ENCODE measurements at places on chromosomes 1 and 21.
A peak's percentile ranks its signal among the peaks of the same experiment; 100 is the strongest.

DNA sequence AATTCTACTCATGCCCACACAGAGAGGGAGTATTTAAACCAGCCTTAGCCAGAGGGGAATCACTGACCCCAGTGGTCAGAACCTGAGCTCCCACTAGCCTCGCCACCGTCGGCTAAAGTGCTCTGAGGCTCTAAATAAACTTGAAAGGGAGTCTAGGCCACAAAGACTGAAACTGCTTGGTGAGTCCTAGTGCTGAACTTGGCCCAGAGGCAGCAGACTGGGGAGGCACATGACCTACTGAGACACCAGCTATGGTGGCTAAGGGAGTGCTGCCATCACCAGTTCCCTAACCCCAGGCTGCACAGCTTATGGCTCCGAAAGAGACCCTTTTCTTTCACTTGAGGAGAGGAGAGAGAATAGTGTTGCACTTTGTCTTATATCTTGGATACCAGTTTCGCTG, 1542.8 kb downstream of the KCNT2 start:
- no peak for DNase-seq

- no peak for DNase-seq
Measured at GRCh38 chr1:76313304-76313703, 238.8 kb downstream of the ST6GALNAC3 start.

DNA sequence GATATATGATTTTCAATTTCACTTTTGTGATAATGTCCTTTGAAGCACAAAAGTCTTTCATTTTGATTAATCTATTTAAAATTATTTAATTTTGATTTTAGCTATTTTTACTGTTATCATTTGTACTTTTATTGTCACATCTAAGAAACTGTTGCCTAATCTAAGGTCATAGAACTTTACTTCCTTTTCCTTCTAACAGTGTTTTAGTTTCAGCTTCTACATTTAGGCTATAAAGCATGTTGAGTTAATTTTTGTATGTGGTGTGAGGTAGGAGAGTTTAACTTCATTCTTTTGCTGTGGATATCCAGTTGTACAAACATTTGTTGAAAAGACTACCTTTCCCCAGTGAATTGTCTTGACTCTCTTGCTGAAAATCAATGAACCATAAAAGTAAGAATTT, 204.5 kb downstream of the TM2D1 start:
- no peak for DNase-seq

DNA sequence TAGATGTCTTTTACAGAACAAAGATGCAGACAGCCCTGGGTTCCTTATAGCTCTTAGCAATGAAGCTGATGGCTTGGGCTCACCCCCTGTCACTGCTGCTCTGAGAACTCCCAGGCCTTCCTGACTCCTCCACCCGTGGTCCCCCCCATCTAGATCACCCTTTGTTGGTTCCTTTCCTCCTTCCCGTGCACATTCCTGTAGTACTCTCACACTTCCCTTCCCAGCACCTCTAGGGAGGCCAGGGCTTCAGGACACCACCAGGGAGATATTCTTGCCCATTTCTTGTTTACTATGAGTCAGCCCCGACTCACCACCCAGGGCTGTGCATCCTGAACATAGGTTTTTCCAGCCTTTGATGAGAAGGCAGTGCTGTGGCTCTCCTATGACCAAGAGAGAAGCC, 14.4 kb upstream of the NOS1AP start:
- no peak for DNase-seq

GRCh38 chr1:159898527-159898926, 1.4 kb downstream of the CFAP45 start:
- no peak for DNase-seq

DNA sequence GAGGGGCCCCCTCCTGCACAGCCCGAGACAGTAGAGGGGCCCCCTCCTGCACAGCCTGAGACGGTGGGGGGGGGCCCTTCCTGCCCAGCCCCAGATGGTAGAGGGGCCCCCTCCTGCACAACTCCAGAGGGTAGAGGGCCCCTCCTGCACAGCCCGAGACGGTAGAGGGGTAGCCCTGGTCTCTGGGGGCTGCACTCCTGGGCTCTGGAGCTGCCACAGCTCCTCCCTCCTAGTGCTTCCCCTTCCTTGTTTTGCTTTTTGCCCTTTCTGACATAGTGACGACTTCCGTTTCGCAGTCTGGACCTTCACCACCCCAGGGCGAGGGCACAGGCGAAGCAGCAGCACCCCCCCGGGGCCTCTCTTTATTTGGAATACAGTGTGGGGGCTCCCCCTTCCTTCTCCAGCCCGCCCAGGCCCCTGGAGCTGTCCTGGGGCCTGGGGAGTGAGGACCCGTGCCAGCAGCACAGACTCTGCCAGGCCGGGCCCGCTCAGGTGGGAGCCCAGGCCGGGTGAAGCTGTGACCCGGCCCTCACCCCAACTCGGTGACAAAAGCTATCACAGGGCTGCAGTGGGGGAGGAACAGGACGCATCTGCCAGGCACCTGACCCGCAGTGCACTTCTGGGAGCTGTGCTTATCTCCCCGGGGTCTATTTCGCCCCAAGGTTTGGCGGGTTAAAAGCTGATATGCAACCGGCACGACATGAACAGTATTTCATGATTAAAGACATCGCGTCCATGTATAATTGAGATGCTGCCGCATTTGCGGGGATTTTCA, 1.1 kb upstream of the PRXL2B start:
- DNase-seq = peak; percentile 94

DNA sequence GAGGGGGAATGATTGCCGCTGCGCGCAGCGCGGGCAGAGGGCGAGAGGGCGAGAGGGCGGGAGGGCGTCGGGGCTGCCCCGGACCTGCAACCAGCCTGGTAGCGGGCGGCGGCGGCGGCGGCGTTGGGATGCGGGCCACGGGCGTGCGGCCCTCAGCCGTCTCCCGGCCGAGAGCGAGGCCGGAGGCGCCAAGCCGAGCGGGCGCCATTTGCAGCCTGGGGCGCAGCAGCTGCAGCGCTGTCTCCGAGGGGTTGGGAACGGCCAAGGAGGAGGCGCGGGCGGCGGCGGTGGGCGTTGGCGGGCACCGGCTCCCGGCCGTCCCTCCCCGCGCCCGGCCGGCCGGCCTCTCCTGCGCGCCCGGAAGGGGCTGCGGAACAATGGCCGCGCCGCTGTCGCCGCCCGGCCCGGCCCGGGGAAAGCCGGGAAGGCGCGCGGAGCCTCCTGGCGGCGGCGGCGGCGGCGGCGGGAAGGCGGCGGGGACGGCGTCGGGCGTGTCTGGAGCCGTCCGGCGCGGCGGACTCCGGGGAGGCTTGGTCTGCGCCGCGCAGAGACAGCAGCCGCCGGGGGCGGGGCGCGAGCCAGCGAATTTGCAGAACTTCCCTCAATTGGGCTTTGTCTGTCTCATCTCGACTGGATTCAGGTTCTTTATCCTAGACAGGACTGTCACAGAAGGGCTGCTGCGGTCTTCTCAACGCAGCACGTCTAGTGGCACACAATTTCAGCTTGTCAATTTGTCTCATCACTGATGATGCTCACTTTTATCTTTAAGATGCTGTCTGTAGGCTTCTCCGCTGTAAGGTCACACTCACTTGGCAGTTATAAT, 35.7 kb downstream of the ZBTB8B start:
- DNase-seq = no peak

DNA sequence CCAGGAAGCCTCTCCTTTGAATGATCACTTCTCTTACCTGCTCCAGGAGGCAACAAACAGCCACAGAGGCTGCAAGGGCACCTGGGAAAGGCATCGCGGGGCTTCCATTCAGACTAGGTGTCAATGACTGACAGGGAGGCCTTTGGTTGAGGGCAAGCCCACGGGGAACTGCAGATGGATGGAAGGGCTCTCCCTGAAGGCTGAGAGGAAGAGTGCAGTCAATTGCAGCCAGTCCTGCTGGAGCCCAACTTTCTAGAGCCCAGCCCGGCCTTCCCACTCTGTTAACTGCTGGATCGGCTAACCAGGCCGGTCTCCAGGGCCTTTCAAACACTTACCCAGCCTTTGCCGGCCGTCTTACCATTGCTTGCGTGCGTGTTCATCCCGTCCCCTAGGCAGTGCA, 89.3 kb downstream of the LACTBL1 start:
- DNase-seq = no peak

GRCh38 chr1:15332525-15332924, 77.2 kb upstream of the EFHD2 start:
- DNase-seq = no peak

GRCh38 chr1:39239968-39240367, 35.5 kb downstream of the MACF1 start:
- DNase-seq = no peak

GRCh38 chr1:206923009-206923960, 1.5 kb upstream of the FCMR start:
- DNase-seq = no peak

DNA sequence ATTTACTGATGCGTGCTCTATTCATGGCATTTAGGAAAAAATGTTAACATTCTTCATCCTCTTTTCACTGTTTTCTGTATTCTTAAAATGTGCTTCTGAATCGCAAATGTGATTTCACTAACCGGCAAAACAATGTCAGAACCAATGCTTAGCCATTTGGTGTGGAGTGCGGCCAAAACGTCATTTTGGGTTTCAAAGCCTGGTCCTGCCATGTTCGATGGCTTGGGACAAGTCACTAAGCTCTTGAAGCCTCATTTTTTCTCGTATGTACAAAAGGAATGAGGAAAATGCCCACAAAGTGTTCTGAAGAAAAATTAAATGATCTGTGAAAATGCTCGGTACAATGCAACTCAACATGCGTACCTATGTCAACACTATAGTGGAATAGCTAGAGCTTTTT, 175.3 kb downstream of the APP start:
- no peak for DNase-seq

GRCh38 chr1:197599789-197600188, 175.5 kb downstream of the DENND1B start:
- no peak for DNase-seq

- DNase-seq = no peak
Measured at GRCh38 chr21:22575165-22575584, 1577.0 kb downstream of the NCAM2 start.

DNA sequence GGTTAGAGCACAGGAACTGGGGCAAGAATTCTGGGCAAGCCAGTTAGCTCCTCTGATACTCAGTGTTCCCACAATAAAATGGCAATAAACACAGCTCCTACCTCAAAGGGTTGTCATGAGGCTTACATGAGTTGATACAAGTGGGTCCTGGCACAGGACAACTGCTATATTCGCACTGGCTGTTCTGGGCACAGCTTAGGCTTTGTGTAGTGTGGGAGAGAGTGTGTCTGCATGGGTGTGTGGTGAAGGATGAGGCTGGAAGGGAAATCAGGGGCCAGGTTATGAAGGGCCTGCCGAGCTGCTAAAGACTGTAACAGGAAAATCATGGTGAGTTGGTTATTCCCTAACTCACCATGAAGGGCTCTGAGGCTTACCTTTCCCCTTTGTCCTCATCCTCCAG, 18.7 kb downstream of the ETV3 start:
- no peak for DNase-seq

GRCh38 chr1:47532921-47533792, 95.3 kb downstream of the FOXD2 start:
- DNase-seq = no peak

DNA sequence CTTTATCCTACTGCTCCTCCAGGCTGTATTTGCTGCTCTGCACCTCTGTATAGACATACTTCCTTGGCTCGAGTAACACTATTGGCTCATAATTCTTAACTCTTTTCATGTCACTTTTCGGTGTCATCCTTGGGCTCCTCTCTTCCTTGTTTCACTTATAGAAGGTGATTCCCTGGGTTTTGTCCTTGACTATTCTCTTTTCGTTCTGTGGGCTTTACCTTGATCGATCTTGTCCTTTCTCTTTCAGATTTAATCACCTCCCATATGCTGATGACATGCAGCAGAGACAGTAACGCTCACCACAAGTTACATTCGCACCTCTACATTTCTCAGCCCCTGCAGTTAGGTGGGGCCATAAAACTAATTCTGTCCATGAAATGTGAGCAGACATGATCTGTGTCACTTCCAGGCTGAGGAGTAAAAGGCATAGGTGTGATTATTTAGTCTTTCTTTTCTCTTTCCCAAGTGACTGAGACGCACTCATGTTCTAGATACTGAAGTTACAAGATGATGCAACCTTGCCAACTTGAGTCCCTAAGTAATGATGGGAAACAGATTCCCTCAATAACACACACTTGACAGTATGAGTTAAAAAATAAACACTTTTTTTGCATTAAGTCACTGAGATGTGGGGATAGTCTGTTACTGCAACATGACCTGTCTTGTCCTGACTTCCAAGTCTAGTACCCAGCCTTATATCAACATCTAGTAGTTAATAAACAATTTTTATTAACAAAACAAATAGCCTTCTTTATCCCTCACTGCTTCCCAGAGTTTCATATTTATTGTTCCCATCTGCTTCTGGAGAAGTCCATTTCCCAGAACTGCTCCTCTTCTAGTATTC, 49.9 kb upstream of the HAO2 start:
- no peak for DNase-seq

- DNase-seq = no peak
Measured at GRCh38 chr1:53074313-53075154, 12.5 kb downstream of the PODN start.

DNA sequence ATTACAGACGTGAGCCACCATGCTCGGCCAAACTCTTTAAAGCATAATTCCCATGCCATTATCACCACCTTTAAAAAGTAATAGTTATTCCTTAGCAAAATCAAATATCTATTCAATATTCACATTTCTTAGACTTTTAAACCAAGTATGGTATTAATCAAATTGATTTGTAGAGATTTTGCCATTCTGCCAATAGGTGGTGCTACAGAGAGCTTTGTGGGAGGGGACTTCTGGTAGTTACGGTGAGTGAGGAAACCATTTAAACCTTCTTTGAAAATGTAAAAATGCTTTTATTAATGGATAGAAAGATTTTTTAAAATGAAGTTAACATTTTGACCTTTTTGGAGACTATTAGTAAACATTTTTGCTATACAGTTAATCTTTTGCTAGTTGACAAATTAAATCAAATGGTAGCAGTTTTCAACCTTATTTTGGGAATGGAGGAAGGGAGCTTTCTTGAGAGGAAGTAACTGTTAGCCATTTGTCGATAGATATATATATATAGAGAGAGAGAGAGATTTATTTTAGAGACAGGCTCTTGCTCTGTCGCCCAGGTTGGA, 19.3 kb downstream of the IARS2 start:
- no peak for DNase-seq

- no peak for DNase-seq
Measured at GRCh38 chr1:54121482-54122134, 31.2 kb downstream of the CDCP2 start.

GRCh38 chr1:64594446-64594845, 124.5 kb downstream of the CACHD1 start:
- DNase-seq = no peak

GRCh38 chr1:214123061-214123784, 135.4 kb downstream of the PROX1 start:
- DNase-seq = no peak

DNA sequence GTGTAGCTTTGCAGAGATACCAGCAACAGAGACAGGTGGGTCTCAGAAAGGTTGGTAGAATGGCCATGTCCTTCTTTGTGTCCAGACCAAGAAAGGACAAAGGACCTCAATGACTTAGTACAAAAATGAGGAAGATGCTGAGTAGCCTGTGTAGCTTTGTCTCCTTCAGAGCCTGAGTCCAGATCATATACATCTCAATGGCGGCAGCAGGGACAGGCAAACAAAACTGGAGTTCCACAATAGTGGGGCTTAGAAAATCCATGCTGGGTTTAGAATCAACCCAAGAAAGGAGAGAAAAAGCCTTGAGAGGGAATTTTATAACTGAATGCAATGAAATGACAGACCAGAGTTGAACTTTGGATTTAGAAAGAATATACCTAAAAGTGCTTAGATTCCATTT, 339.0 kb downstream of the BRINP3 start:
- DNase-seq = no peak
